Muscle of back (tissue), 13 donors: ENCODE measurements at places on chromosomes 6 and 20. TPM values are rescaled to one million over a fixed set of nuclear protein-coding genes. Genes with fewer than 3 reads are reported as not detected.

DNA sequence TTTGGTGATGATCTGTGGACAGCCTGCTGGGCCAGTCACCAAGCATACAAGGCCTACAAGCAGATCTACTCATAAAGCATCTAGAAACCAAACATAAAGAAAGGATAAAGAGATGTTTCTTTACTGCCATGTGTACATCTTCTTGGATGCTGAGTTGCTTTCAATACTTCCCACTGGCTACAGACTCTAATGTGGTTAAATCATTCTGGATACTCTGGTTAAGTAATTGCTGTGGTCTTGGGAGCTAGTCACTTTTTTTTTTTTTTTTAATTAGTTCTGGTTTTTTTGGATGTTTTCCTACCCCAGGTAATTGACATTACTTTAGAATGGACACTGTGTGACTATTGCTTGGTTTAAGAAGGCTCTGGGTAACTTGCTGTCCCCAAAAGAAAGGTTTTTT is 215.4 kb upstream of the RUNX2 start:
- no peak for DNase-seq

DNA sequence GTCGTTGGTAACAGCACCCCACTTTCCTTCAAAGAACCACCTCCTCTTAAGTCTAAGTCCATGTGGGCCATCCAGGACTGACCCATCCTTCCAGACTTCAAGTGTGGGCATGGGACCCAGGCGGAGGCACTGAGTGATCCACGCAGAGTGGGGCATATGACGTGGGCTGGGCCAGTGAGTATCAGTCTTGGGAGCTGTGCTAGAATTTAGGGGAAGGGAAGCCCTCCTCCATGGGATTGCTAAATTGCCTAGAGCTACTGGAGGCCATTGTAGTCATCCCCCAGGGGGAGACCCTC is 35.3 kb upstream of the KCNB1 start:
- no peak for DNase-seq

GRCh38 chr6:138509371-138509770 is 10.1 kb upstream of the NHSL1 start:
- peak; percentile 23 for DNase-seq

- no peak for DNase-seq
Observed at GRCh38 chr6:142002825-142003405, 129.8 kb upstream of the GJE1 start.

DNA sequence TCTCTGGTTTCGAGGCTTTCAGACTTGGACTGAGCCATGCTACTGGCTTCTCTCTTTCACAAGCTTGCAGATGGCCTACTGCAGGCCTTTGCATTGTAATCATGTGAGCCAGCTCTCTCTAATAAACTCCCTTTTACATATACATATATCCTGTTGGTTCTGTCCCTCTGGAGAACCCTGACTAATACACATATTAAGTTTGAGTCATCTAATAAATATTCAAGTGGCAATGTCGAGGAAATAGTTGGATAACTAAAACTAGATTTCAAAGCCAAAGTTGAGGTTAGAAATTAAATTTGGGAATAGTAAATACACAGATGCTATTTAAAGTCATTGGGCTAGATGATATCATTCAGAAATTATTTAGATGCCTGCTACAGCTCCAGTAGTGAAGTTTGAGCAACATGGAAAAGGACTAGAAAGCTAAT is 1343.4 kb downstream of the GRIK2 start:
- DNase-seq, result peak; percentile 25

GRCh38 chr20:52983726-52984450 is 11.7 kb downstream of the TSHZ2 start:
- no peak for DNase-seq

The RNF182 gene
- polyA plus RNA-seq, result 2.5 TPM
